Activated CD4-positive, alpha-beta T cell treated with anti-CD3 and anti-CD28 coated beads for 4 hours (primary cell): ENCODE measurements at places on chromosomes 2 and 18.

GRCh38 chr18:31679133-31679742 lies 5.1 kb downstream of the B4GALT6 start:
- no peak for DNase-seq

GRCh38 chr2:220963076-220963475 lies 609.0 kb downstream of the EPHA4 start:
- DNase-seq, result no peak

DNA sequence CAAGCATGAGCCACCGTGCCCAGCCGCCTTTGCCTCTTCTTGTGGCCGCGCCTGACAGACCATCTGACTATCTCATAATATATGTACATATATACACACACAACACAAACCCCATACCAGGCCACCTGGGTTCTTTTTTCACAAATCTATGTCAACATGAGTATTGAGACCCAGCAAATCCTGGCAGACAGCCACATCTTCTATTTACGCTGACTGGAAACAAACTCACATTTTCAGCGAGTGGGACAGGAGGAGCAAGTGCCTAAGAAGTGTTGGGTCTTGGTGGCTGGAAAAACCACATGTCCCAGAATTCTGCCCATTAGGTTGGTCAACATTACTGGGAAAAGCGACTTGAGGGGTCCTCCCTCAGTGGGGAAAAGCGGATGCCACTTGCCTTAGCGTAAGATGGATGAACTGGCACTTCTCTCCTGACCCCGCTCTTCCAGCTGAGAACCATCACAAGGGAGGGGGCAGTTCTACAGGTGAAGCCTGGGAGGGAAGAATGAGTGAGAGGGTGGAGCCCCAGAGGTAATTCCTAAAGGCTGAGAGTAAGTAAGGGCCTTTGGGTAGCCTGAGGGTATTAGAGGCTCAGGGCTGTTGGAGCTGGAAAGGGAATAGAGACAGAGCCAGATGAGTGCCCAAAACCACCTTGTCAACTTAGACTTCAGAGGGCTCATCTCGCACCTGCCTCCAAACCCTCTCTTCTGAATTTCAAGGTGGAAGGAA lies 1.9 kb downstream of the SCYGR3 start:
- no peak for DNase-seq

GRCh38 chr2:165016772-165017411 lies 61.6 kb upstream of the SLC38A11 start:
- no peak for DNase-seq

- DNase-seq, result no peak
Measured at GRCh38 chr2:28310107-28310506, 82.6 kb upstream of the FOSL2 start.

DNA sequence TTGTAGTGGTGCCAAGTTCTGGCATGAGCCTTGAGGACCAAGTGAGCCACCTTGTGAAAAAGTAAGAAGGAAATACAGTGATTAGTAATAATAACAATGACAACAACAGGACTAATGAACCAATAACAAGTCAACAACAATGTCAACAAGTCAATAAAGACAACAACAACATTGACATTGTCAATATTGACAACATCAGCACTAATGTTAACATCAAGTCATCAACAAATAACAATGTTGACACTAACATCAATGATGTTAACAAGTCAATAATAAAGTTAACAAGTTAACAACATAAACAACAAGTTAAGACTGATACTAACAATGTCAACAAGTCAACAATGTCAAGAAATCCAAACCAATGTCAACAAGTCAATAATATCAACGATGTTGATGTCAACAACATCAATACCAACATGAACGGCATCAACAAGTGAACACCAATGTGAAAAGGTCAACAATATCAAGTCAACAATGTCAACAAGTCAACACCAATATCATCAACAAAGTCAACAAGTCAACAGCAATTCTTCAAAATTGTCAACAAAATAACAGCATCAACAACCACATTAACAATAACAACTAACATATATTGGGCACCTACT lies 24.0 kb downstream of the LCT start:
- DNase-seq, result no peak

GRCh38 chr2:56416500-56417176 lies 232.8 kb downstream of the CCDC85A start:
- no peak for DNase-seq

GRCh38 chr2:107681936-107682335 lies 144.8 kb upstream of the RGPD4 start:
- no peak for DNase-seq

- DNase-seq, result no peak
Measured at GRCh38 chr2:164538240-164538866, 82.9 kb downstream of the GRB14 start.

- no peak for DNase-seq
Measured at GRCh38 chr2:20137131-20137571, 85.7 kb upstream of the LAPTM4A start.

DNA sequence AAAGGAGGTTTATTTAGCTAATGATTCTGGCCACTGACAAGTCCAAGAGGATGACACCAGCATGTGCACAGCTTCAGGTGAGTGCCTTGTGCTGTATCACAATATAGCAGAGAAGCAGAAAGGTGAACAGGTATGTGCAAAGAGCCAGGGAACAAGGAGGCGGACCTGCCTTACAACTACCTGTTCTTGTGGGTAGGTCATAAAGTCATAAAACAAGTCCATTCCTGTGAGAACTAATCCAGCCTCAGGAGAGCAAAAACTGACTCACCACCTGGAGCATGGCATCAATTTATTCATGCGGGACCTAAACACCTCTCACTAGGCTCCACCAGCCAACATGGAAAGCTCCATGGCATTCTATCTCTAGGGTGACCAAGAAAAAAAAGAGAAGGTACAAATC lies 234.2 kb downstream of the ASXL3 start:
- no peak for DNase-seq

- DNase-seq, result no peak
Measured at GRCh38 chr2:234502285-234502918, 5.5 kb upstream of the ARL4C start.

GRCh38 chr2:190455358-190456095 lies 47.4 kb downstream of the MFSD6 start:
- no peak for DNase-seq

GRCh38 chr2:175836361-175836760 lies 165.7 kb downstream of the LNPK start:
- no peak for DNase-seq

- peak; percentile 25 for DNase-seq
Measured at GRCh38 chr18:2891526-2892431, 45.0 kb downstream of the EMILIN2 start.

- DNase-seq, result no peak
Measured at GRCh38 chr2:138329591-138329990, 172.0 kb upstream of the SPOPL start.

DNA sequence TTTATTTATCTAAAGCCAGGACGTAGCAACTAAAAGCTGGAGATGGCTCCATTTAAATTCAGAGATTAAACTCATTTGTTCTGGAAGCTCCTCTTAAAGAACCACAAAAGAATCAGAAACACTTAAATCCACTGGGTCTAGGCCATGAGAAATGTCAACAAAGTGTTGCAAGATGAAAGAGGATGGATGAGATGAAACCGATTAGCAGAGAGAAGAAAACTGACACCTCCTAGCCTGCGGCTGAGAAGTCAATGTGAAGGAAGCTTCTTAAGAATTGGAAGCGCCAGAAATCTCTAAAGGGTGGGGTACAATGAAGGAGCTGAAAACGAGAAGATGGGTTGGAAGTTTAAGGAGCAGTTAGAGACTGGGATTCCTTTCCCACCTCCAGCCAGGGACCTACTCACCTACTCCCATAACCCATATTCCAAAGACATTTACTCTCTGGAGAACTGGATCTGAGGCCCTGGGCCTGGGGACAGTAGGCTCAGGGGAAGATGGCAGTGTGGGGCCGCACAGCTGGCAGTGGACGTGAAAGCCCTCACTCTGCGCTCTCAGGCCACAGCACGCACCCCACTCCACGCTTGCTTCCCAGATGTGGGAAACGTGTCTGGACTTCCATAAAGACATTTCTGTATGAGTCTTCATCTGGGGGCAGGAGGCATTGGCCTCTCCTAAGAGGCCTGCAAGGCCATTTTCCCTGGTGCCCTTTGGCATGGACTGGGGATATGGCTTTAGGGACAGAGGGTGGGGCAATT lies 188.4 kb downstream of the LOXHD1 start:
- no peak for DNase-seq

- DNase-seq, result no peak
Measured at GRCh38 chr2:23703583-23704385, 223.1 kb downstream of the ATAD2B start.

DNA sequence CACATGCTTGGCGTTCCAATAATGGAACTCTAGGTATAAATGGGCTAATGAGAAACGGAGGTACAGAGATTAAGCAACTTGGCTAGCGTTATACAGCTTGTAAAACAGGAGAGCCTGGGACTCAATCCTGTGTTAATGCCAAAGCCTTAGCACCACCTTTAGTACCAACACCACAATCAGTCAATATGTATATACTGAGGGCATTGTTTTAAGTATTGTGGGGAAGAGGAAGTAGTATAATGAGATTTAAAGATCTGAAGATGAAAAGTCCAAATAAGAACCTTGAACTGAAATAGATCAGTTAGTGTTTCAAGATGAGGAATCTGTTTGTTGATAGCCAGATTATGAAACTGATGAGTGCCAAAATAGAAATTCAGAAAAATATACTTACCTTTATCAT lies 8.1 kb downstream of the MARS2 start:
- no peak for DNase-seq

- no peak for DNase-seq
Measured at GRCh38 chr18:4549164-4549872, 94.2 kb upstream of the DLGAP1 start.

DNA sequence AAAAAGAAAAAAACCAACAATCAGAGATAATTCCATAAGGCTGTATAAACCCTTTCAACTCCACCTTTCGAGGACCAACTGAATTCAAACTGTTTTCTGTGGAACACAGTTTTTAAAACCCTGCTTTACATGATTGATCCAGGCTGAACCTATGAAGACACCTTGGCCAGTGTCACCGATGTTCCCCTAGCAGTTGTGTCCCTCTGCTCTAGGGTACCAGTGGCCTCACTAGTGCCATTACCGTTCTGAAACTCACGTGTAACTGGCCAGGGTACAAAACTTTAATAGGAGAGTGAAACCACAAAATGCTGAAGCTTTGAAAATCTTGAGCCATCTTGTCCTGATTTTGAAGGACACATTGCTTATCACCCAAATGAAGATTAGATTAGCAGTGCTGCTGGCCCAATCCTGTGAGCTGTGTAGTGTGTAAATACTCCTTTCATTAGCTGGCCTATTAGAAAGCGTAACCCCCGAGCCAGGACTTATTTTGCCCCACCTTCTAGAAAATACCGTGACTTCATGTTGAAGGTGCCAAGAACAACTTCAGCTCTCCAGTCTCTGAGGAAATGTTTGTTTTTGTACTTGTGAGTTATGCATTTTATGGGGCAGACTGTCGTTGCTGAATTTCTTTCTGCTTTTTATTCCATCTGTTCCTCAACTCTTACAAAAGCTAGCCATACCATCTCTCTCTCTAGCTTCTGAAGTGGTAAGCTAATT lies 147.8 kb upstream of the MAP3K20 start:
- no peak for DNase-seq

DNA sequence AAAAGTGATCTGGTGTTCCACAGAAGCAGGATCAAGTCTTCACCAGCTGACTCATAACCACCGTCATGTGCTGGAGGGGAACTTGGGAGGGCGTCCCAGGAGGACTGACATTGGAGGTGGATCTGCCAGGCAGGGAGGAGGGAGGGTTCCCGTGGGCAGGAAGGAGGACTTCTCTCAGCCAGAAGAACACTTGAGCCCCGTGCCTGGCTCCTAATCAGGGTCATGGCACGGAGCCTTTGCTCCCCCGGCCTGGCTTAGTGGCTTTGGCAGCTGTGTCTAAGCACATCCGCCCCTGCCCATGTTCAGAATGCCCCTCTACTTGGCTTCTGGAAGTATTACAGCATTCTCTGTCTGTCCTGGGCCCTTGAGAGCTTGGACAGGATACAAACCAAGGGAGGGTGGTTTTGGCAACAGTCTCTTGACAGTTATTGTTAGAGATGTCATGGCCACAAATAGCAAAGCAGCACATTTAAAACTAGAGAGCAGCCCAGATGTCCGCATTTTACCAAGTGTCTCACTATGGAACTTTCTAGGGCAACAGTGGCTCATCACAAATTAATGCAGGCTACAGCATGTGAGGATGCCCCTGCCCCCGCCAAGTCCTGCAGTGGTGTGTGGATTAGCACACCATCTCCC lies 11.5 kb downstream of the PPP1R7 start:
- no peak for DNase-seq
